ENCODE measurements at places on chromosomes 2 and 18.

- DNase-seq = no peak
These were observed 65.5 kb downstream of the EPB41L3 start for GRCh38 chr18:5478261-5478660.

DNA sequence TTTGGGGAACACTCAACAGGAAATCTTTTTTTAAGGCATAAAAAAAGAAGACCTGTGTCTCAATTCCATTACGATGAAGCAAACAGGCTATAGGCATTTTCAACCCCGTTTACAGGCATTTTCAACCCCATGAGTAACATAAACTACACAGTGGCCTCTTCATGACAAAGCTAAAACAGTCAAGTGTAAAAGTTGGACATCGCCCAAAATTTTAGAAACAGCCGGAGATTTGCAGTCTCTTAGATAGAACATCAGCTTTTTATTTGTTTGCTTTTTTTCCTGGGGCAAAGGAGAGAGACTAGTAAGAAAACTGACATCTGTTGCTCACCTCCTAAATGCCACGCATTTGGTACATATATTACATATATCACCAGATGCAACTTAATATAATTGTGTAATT, 173.7 kb downstream of the CMPK2 start:
- no peak for DNase-seq

GRCh38 chr2:152781175-152781574, 62.8 kb downstream of the ARL6IP6 start:
- DNase-seq = no peak

GRCh38 chr18:395456-396250, 104.8 kb downstream of the COLEC12 start:
- no peak for DNase-seq

GRCh38 chr2:238449241-238449640, 22.5 kb downstream of the ASB1 start:
- no peak for DNase-seq

All from neural progenitor cell (in vitro differentiated cells).